ENCODE measurements at places on chromosomes 7 and 10. TPM values are rescaled to one million over a fixed set of nuclear protein-coding genes. Genes with fewer than 3 reads are reported as not detected.

DNA sequence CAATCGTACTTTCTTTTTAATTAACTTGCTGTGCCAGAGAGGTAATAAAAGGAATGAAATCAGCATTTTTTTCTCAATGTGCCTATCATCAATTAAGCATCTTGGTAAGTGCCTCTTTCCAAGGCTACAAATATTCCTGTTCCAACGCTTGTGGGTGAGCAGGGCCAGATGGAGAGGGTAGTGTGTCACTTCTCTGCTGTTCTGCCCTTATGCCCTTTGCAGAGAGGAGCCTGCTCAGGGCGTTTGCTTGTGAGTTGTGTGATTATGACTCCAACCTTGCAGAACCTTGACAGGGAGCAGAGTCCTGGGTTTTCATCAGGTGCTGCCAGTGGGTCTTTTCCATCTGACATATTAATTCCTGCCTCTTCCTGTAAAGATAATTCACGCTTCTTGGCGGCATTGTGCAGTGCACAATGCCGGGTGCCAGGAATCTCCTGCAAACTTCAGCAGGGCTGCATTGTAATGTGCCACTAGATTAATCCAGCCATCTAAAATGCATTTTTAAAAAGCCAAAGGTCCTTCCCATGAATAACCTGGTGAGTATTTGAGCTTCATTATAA is 234.4 kb downstream of the ARHGAP12 start:
- no peak for DNase-seq

DNA sequence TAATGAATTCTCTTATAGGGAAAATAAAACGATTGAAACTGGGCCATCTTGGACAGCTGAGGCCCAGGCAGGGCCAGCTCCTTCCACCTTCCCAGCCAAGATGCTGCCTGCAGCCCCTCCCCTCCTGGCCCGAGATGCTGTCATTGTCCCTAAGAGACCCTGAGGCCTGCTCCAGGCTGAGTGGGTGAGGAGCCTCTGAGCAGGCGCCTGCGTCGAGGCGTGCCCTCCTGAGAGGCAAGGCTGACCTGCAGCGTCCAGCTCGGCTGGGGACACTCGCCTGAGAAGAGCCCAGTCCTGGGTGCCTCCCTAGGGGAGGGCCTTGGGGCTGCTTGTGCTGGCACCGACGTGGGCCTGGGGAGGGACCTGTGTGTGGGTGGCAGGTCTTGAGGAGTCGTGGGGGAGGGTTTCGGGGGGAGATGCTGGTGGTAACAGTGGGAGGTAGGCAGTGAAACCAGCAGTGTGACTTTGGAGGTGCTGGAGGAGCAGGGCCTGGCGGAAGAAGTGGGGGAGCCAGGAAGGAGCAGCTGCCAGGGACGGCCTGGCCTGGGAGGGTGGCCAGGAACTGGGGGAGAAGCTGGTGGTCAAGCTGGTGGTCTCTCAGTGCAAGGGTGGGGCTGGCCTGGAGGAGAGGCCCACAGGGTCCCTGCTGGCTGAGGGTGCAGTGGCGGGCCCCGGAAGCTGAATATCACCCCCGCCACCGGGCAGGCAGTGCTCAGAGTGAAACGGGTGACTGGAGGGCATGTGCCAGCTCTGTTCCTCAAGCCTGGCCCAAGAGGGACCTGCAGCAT is 7.9 kb downstream of the GPR146 start:
- DNase-seq = no peak

DNA sequence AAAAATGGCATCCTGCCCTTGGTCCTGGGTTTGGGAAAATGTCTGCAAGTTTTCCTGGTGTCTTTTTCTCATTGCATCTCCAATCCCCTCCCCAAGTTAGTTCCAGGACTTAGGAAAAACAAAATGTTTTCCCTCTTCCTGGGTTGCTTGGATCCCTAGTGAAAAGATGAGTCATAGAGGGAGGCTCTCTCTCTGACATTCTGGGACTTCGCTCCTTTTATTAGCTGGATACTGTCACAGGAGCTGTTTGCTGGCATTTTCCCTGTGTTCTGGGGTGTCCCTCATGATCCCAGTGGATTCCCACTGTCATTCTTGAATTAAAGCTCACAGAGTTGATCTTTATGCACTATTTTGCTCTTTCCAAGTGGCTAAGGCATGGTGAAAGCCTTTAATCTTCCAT is 316.4 kb upstream of the MBL2 start:
- no peak for DNase-seq

Gene LEP
- total RNA-seq = not detected

- no peak for DNase-seq
These were observed 52.4 kb downstream of the CAMK2B start for GRCh38 chr7:44272981-44273380.

DNA sequence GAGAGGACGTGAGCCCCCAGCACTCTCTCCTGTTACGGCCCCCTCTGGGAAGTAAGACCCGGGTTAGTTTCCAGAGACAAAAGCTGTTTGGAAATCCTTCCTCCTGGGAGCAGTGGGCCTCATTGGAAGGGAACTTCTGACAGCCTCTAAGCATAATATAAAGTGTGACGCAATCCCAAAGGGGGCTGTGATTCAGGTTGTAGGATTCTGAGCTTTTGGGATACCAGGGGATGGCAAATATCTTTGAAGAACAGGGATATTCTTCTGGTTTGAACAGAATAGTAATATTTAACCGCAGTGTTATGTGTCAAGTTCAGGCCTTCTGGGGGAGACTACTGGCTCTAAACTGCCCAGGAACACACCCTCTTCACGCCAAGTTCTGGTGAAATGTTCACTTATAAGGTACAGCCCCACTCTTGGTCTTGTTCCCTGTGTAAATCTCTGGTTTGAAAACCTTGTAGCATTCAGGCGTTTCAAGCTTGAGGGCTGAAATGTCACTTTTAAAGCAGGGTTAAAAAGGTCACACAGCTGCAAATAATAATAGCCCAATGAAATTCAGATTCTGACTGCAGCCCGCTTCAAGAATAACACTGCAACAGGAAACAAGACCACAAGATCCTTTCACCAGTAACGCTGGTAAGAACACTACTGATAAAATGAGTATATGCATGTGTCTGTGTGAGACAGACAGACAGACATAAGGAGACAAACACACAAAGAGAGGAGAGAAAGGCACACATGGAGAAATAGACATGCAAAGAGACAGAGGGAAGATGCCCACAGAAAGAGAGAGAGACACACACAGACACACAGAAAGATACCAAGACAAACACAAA is 69.0 kb downstream of the CREB5 start:
- no peak for DNase-seq

DNA sequence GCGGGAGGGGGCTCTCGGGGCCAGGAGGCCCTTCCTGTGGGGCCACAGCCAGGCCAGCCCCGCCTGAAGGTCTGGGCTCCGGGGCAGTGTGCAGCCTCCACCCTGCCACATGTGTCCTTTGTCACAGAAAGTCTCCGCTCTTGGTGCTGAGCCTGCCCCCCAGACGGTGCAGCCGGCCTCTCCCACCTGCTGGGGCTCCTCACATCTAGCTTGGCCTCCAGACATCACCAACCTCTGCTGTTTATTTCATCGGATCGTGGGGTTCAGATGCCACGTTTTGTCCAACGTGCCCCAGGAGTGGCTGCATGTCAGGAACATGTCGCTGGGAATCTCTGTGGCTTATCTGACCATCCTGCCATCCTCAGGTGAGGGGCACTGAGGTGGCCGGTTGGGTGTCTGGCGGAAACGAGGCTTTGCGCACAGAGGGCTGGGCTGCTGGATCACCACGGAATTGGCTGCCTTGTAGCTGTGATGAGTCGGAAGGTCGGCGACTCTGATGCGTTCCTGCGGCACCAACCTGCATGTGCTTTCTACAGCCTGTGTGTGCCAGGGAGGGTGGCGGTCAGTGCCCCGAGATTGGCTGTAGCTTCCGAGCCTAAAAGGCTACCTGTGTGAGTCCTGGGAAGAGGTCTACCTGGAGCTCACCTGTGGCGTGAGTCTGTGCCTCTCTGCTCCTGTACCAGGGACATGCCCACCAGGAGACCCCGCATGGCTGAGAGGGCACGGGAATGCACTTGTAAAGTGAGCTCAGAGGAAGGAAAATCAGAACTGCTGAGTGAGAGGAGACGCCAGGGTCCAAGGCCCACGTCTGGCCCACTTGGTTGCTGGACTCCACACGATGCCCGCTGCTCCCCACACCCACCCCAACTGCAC is 316.4 kb downstream of the DNAJB6 start:
- no peak for DNase-seq

Gene AQP1
- not detected for total RNA-seq

Gene SCIN
- total RNA-seq = not detected

Gene ZNF365
- total RNA-seq = 0.60 TPM

Gene KCNIP2
- total RNA-seq = 0.87 TPM

Gene SORCS3
- 0.14 TPM for total RNA-seq

DNA sequence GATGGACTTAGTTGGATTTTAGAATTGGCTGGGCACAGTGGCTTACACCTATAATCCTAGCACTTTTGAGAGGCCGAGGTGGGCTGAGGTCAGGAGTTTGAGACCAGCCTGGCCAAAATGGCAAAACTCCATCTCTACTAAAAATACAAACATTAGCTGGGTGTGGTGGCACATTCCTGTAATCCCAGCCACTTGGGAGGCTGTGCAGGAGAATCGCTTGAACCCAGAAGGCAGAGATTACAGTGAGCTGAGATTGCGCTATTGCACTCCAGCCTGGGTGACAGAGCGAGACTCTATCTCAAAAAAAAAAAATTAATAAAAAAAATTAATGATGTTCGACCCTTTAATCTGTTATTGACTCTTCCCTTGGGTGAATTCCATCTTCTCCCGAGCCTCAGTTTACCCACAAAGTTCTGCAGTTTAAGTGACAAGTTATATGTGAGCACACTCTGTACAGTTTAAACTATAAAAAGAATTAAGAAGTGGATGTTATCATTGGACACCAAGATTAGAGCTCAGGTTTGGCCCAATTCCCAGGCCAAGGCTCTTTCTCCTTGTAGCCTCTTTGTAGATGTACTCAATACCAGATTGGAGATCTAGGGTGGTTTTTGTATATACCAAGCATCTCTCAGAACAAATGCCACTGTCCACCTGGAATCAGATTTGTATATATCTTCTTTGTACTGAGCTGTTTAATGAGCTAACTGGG is 15.0 kb downstream of the KAT6B start:
- DNase-seq = no peak

Gene ODAD2
- not detected for total RNA-seq

GRCh38 chr10:44925811-44926750 is 14.9 kb downstream of the TMEM72 start:
- no peak for DNase-seq

DNA sequence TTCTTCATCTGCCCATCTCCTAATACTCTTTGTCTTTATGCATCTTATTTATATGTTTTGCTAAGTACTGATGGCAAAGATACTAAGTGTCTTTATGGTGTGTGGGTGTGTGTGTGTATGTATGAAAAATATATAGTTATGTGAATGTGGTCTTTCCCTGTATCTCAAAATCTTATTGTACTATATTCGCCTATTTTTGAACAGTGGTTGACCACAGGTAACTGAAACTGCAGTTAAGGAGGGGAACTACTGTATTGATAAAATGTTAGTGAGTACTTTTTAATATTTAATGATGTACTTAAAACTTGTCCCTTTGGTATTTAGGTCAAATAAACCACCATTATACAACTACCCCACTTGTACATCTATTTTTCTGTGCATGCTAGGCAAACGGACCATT is 85.9 kb downstream of the ADD3 start:
- DNase-seq = no peak

DNA sequence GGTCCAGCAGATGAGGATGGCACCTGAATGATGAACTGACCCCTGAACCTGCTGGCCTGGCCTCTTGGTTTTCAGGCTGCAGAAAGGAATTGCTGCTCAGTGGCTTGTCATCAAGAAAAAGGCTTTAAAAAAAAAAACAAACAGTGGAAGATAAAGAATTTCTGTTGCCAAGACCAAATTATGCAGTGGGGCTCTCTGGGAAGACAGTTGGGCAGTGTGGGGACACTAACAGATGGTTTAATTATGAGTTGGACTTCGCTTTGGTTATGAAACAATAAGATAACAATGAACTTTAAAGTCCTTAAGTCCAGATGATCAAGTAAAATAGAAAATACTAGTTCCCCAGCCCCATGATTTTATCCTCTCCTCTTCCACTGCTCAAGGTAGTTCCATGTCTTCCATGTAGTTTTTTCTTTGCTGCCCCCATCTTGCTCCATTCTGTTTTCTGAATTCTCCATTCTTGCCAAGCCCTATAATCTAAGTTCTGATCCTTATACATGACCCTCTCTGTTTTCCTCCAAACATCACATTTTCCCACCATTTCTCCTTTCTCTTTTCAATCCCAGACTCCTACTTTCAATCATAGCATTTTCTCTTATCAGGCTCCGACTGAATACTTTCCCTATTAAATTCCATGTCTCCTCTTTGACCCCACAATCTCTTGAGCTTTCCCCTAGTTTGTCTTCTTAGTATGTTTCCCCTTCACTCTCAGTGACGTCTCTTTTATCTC is 52.6 kb downstream of the ANK3 start:
- DNase-seq = no peak

- DNase-seq = no peak
These were observed 29.2 kb downstream of the TFAM start for GRCh38 chr10:58414270-58415041.

Gene FLNC
- 0.03 TPM for total RNA-seq

Gene HMX3
- 0.47 TPM for total RNA-seq

DNA sequence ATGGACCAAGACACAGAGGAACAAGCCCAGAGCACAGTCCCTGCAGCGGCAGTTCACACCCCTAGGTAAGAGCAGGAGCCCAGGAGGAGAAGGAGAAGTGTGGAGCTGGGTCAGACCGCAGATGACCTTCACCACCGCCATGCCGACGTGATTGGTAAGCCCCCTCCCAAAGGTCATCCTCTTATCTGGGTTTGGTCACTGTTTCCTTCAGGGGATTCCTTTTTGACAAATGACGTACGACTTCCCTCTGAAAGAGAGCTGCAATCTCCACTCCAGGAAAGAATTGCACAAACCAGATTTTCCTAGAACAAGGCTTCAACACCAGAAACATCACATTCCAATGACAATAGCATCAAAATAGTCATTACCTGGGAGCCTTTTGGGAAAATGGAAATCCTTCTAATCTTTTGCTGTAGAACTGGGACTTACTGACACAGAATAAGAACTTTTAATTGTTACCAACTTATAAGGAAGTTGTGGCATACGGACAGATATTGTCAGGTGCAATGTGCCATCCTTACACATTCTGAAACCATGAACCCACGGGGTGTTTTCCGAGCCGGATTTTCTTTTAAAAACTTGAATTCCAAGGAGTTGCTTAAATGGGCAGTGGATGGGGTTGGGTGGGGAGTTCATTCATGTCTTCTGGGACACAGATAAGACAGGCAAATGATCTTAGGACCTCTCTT is 20.8 kb upstream of the ADAM12 start:
- DNase-seq = no peak

Gene MKI67
- 1.5 TPM for total RNA-seq

Gene H2BK1
- total RNA-seq = 1.6 TPM

All from CD8-positive, alpha-beta T cell (primary cell).